ENCODE measurements at places on chromosomes 3 and 15. TPM values are rescaled to one million over a fixed set of nuclear protein-coding genes. Genes with fewer than 3 reads are reported as not detected.

DNA sequence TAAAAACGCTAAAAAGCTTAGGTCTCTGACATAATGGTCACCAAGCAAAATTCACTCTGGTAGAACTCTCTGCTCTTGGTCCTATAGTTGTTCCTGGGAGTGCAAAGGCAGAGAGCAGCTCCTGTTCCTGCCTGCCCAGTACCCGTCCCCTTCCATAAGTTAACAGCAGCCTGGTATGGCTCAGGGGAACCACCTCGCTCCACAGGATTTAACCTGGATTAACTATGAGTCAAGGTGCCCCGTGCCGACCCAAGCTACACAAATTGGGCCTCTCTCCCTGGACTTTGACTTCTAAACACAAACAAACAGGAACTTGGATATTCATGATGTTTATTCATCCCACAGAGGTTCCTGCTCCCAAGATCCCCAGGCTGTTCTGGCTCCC lies 32.1 kb downstream of the SCAP start:
- DNase-seq, result no peak

DNA sequence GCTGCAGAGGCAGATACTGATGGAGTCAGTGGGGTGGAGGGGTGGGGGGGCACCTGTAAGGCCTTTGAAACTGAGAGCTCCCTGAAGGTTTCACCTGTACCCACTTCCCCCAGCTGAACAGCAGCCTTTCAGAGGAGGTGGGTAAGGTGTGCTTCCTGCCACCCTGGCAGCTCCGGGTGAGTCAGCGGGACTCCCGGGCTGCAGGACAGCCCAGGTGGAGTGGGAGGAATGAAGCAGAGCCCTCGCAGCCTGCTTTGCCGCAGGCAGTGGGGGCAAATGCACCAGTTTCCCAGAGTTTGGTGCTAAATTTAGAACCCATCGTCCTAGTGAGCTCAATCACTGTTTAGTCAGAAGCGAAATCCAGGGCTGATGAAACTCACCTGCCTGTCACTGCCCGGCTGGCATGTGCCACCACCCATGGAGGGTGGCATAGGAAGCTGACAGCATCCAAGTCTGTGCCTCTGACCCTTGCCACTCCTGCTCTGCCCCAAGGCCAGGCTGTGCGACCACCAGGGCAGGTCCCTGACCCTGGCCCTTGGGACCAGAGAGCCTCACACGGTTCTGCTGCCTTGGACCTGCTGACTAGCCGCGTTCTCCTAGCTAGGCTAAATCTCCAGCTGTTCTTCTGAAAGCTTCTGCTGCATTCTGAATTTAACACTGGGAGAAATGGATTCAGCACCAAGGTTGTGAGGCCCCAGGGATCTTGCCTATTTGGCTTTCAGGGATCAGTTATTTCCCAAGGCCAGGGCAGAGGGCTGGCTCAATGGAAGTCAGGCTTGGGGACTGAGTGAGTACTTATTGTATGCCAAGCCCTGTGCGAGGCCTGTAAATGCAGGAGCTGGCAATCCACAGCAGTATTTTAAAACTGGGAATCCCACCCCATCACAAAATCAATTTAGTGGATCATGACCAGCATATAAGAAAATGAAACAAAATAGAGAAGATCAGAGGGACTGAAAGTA lies 67.3 kb upstream of the RASGRF1 start:
- DNase-seq, result no peak

- DNase-seq, result no peak
These were observed 218.4 kb upstream of the TLE3 start for GRCh38 chr15:70316059-70316600.

- DNase-seq, result no peak
These were observed 1.4 kb downstream of the LOXL1 start for GRCh38 chr15:73927476-73928240.

DNA sequence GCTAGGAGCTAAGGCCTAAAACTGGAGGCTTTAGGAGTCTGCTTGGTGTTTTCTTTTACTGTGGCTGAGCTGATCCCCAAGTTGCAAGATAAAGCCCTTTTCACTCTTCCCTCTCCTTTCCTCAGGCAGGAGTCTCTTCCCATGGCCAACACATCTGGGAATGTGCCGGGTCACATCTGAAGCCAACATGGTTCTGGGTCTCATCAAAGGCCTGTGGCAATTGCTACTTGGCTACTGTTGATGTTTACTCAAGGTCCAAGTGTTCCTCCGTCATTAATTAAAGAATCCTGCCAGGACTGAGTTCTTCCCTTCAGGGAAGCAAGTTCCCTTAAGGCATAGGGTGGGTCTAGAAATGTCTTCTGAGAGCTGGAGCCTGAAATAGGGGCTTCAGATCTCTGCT lies 230.2 kb downstream of the GBE1 start:
- no peak for DNase-seq

GRCh38 chr3:160574636-160575035 lies 9.3 kb upstream of the KPNA4 start:
- DNase-seq, result no peak

GRCh38 chr3:172289583-172289982 lies 158.7 kb downstream of the GHSR start:
- DNase-seq, result no peak

GRCh38 chr15:41666353-41666920 lies 6.2 kb downstream of the MGA start:
- DNase-seq, result no peak

- DNase-seq, result no peak
These were observed 2.2 kb downstream of the SOX2 start for GRCh38 chr3:181713676-181714612.

- no peak for DNase-seq
These were observed 293.9 kb upstream of the PROK2 start for GRCh38 chr3:72078676-72079368.

DNA sequence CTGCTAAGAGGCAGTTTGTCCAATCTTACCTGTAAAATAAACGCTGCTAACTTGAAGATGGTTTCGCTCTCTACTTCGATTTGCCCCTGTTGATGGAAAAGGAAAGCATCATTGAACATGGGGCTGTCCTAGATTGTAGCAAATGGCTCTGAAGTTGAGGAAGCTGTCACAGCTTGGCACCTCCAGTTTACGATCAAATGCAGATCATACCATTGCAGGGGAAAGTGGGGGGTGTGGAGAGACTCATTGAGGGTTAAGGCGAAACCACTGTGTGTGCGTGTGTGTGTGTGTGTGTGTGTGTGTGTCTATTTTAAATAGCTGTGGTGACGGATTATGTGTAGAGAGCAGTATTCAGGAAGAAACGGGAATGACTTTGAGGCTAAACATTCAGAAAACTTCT lies 127.6 kb upstream of the LMOD3 start:
- peak; percentile 87 for DNase-seq

GRCh38 chr3:72460205-72461174 lies 387.8 kb downstream of the SHQ1 start:
- no peak for DNase-seq

GRCh38 chr15:45268135-45268534 lies 16.1 kb downstream of the SLC28A2 start:
- no peak for DNase-seq

DNA sequence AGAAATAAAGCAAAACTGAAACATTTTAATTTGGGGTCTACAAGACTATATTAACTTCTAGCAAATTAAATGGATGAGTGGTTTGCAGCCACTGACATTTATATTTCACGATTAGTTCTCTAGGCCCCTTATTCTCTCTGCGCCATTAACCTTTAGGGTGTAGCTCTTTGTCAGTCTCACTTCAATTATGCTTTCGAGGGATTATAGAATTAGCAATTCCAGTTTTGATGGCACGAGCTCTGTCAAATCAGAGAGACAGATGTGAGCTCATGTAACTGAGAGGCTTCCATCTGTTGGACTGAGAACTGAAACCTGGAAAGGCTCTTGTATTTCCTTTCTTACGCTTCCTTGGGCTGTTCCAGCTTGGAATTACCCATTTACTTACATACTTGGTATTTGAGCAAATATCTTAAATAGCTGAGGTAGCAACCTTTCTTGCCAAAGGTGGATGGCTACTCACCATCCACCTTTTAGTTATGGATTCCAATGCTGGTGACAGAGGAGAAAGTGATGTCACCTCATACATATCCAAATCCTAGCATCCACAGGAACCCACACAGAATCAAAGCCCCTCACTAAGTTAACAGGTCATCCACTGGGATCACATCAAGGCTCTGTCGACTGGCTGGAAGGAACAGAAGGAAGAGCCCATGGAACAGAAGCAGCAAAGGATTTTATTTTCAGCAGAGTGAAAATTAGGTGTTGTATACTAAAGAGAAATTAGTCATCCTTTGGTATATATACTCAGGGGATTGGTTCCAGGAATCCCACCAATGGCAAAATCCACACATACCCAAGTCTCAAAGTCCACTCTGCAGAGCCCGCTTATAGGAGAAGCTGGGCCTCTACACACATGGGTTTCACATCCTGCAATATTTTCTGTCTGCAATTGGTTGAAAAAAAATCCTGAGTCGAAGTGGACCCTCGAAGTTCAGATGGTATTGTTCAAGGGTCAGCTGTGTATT lies 20.8 kb downstream of the VGLL4 start:
- DNase-seq, result no peak

- no peak for DNase-seq
These were observed 489.2 kb upstream of the UBE2E2 start for GRCh38 chr3:22713936-22714335.

DNA sequence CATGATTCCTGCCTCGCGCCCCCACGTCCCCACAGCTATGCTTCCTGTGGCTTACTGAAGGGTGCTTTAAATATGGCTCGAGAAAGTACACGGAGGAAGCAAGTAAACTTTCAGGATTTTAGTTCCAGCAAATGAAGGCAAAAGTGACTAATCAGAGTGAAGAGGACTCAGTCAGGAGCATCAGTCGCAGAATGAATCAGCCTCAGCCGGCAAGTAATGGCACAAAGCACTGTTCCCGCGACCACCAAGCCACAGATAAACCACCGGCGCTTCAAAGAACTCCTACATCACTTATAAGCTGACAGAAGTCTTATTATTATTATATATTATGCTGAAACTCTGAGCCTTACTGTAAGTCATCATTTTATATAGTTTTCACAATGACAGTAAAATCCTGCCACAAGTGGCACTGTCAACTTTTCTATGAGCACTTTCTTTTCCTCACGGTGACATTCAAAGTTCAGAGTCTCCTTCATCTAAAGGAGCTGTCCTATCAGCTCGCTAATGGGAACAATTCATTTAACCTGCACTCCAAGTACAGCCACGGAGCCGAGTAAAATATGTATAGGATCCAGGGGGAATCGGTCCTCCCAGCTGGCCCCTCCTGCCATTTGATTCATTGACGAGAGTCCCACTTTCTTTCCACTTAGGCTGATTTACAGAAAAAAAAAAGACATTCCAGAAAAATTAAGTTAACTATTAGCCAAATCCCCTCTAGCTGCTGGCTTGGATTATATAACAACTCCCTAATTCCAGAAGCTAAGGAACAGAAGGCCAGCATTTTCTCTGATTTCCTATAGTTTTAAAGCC lies 217.0 kb upstream of the ICE2 start:
- DNase-seq, result no peak

DNA sequence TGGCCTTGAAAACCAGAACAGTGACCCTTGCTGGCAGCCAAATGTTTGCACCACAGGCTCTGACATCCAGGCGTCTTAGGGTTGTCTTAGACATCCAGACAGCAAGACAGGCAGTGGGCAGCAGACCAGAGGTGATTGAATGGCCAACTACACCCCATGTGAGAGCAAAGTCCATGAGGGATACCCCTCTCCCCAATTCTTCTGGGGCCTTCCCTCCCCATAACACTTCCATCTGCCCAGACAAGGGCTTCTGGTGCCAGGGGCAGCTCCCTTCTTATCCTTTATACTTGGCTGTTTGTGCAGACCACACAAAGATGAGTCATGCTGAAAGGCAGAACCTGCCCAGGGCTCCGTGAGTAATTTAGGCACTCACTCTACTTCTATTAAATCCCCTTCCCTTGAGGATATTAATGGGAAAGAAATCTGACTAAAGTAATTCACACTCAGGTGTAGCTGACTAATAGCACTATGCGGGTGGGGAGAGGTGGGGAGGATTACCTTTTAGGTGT lies 257.9 kb downstream of the UACA start:
- DNase-seq, result no peak

DNA sequence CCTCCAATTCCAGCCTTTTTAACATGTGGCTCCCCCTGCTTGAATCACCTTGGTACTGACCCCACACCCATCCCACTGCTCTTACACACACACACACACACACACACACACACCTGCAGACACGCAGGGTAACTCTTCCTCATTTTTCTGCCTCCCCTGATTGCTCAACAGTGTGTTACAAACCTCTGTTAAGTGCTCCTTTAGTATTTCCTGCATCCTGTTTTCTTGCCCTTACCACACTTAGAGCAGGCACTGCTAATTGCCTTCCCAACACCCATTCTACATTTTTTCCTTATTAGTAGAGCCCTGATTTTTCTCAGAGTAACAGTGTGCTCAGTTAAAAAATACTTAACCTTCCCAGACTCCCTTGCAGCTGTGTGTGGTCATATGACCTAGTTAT lies 184.0 kb downstream of the EBLN2 start:
- no peak for DNase-seq

- DNase-seq, result no peak
These were observed 284.4 kb downstream of the RBMS3 start for GRCh38 chr3:29565236-29565635.

DNA sequence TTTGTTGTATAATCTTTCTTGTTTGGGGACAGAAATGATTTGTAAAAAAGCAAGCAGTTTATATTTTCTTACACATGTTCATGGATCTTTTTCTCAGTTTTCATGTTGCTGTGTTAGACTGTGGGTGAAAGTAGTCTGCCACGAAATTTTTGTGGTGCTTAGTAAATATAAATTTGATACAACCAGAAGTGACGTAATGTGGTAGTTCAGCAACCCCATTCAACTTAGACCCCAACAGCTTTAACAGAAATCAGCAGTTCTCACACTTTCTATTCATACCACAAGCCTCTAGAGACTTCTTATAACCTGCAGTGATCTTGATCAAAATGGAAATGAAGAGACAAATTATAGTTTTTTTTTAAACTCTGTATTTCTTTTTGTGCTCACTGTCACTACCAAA lies 120.2 kb upstream of the IGSF10 start:
- DNase-seq, result no peak

DNA sequence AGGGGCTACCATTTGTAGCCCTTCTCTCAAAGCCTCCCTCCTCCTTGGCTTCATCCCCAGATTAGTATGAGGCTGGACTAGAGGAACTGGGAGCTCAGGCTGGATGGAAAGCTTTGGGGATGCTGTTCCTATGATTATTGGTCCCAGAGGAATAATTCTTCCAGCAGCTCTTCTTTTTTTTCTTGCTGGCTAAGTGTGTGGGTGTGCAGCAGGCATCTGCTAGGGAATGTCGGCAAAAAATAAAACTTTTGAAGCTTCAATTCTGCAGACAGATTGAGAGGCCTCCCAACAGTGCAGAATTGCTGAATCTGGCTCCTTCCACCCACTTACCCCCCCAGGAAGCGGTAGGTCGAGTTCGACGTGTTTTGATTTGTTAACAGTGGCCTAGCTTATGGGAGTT lies 138.5 kb upstream of the ANKRD28 start:
- DNase-seq, result no peak

- DNase-seq, result no peak
These were observed 68.2 kb downstream of the SPRED1 start for GRCh38 chr15:38320866-38321265.

- peak; percentile 52 for DNase-seq
These were observed 9.4 kb upstream of the MESP1 start for GRCh38 chr15:89760303-89761008.

Gene BAHD1
- polyA plus RNA-seq, result 28.5 TPM

Gene DISP2
- polyA plus RNA-seq, result 0.58 TPM

Gene NR2F2
- polyA plus RNA-seq, result 261 TPM

Gene TGM5
- polyA plus RNA-seq, result not detected

Gene CLEC3B
- 26.5 TPM for polyA plus RNA-seq

Gene CACNA1D
- polyA plus RNA-seq, result 10.8 TPM

Gene FAM107A
- 4.4 TPM for polyA plus RNA-seq

Gene C3orf38
- 28.2 TPM for polyA plus RNA-seq

Gene TAGLN3
- polyA plus RNA-seq, result 2.3 TPM

Gene MED12L
- 2.2 TPM for polyA plus RNA-seq

Gene MKRN3
- 0.36 TPM for polyA plus RNA-seq

Gene GOLGA6L7
- 1.1 TPM for polyA plus RNA-seq

Gene CHP1
- polyA plus RNA-seq, result 59.6 TPM

Gene CCDC33
- 8.7 TPM for polyA plus RNA-seq

All from renal pelvis (tissue), 12 donors.